ENCODE measurements at places on chromosomes 1 and 21.
A peak's percentile ranks its signal among the peaks of the same experiment; 100 is the strongest.

DNA sequence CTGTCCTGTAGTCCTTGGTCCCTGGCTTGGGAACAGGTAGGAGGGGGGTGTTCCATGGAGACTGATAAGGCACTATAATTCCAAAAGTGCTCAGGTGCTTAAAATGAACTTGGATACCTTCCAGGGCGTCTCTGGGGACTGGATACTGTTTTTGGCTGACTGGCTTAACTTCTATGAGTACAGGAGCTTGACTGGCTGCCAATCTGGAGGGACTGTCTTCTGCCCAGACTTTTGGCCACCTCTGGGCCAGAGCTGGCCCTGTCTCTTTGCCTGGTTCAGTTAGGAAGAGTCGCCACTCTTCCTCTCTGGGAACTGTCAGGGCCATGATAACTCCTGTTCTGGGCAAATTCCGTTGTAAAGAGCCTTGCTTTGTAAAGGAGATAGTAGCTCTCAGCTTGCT, 407.0 kb downstream of the TGFB2 start:
- DNase-seq: no peak

- peak; percentile 77 for DNase-seq
These were observed 67.8 kb downstream of the OBSCN start for GRCh38 chr1:228275430-228276173.

DNA sequence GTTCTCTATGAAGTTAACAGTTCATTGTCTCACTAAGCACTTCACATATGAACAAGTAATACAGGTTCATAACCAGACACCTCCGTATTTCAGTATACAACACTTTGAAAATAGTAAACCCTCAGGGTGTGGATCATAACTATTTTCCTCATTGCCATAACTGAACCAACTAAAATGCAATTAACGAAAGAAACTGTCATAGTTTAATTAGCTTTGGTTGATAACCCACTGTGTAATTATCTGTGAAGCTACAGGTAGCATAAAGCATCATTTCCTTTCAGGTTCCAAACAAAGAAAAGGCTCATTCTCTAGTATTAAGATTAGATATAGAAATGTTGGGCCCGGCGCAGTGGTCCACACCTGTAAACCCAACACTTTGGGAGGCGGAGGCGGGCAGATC, 58.5 kb downstream of the EIF4G3 start:
- DNase-seq: no peak

DNA sequence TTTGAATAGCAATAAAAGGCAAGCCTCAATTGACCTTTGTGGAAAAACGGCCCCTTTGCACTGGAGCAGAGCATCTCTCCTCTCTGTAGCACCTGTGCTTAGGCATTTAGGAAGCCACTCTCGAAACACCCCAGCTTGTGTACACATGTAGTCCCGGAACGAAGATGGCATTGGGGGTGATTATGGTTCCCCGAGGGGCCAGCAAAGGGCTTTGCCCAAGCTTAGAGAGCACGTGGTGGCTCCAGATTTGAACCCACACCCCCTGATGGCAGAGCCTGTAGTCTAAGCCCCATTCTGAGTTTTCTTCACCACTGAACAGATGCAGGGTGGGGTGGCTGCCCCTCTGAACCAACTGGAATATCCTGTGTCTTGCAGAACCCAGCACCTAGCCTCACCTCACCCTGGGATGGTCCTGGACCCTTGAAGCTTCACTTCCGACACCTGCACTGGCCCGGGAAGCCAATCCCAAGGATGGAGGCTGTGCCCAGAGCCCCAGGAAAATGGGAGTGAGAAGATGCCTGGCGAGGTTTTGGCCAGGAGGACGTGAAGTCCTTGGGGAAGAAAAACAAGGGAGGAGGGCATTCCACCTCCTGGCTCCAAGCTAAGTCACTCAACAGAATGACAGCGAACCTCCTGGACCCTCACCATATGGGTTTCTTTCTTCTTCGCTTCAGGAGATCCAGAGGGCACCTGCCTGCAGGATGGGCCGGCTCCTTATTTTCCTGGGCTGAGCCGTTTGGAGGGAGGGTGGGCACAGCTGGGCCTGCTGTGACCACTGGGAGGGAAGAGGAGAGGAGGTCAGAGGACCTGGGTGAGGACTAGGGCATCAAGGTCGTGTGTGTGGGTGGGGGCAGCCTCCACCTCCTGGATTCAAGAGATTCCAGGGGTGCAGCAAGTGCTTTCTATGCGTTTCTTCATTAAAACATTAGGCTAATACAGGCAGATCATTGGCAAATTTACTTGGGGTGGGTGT, 37.7 kb downstream of the IGFN1 start:
- no peak for DNase-seq

DNA sequence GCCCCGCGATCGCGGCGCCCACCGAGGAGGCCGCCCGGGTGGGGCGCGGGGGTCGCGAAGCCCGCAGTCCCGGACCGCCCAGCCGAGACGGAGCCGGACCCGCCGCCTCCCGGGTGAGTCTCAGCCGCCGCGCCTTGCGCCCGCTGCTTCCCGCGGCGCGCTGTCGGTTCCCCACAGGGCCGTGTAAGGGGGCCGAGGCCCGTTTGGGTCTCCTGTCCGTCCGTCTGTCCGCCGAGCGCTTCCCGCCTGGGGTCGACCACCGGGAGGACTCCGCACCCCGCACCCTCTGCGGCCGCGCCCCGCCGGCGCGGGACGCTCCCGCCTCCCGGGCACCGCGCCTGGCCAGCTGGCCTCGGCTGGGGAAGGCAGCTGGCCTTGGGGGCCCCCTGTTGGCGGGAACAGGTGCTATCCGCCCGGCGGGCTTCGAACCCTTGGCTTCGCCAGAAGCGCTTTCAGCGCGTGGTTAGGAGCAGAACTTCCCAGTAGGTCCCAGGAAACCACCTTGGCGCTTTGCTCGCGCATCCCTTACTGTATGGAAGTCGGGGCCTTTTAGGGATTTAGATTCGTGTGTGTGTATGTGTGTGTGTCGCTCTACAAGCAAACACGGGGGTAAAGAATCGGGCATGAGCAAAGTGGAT, 414 bp downstream of the TMEM51 start:
- DNase-seq: peak; percentile 68

- no peak for DNase-seq
These were observed 4.7 kb downstream of the CHI3L1 start for GRCh38 chr1:203181586-203182386.

- DNase-seq: no peak
These were observed 36.5 kb downstream of the MACO1 start for GRCh38 chr1:25467193-25467592.

DNA sequence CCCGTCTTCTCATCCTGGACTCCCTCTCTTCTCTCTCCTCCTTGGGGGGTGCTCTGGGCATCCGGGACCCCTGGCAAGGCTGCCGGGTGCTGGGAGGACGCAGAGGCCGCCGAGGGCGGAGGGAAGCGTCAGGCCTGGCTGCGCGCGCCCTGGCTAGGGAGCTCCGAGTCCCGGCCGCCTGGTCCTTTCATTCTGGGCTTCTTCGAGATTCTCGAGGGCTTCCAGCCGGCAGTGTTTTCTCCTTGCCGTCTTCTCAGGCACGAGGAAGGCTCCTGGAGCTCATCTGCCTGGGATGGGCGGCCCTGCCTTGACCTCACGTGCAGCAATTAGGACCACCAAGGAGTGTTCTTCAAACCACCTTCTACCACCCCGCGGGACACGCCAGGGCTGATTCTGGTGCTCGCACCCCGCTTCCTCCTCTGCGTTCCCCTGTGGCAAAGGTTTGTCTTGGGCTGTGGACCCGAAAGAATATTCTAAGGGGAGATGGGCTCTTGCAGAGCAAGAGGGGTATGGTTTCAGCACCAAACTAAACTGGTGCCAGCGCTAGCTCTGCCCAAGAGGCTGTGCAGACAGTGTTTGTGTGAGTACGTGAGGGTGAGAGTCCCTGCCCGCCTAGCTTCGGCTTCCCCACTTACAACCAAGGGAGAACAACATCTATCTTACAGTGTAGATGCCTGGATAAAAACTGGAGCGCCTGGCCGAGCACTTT, 36.5 kb downstream of the PIK3CD start:
- peak; percentile 23 for DNase-seq

DNA sequence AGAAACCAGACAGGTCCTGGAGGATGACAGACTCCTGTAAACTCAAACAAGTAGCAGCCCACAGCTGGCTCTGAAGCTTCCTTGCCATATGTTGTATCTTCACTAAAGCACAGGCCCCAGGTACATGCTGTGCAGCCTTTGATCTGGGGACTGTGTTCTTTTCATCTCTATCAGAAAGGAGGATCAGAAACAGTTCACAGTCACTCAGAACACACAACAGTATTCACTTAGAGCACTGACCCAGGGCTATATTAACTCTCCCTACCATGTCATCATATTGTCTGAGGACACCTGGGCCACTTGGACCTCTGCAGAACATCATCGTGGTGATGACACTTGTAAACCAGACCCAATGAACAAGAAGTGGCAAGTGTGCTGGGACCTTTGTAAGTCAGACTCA, 222.0 kb downstream of the SETD4 start:
- DNase-seq: no peak

GRCh38 chr1:207868251-207868773, 42.6 kb downstream of the CD34 start:
- no peak for DNase-seq

- peak; percentile 36 for DNase-seq
These were observed 703 bp downstream of the PUM1 start for GRCh38 chr1:31064718-31065309.

GRCh38 chr1:111821121-111821745, 65.5 kb downstream of the DDX20 start:
- DNase-seq: no peak

DNA sequence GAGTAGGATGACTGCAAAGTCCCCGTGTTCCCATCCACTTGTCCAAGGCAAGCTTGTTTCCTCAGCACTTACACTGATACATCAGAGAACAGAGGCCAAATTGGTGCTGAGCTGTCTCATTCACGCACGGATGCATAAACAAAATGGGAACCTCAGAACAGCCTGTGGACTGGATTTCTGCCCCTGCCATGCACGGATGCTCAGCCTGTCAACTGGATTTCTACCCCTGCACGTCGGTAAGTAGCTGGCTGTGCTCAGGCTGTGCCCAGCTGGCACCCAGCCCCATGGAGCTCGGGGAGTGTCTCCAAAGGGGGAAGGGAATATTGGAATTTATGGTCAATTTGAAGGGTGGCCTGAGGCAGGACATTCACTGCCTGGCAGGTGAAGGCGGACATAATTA, 40.8 kb upstream of the TMPRSS2 start:
- no peak for DNase-seq

DNA sequence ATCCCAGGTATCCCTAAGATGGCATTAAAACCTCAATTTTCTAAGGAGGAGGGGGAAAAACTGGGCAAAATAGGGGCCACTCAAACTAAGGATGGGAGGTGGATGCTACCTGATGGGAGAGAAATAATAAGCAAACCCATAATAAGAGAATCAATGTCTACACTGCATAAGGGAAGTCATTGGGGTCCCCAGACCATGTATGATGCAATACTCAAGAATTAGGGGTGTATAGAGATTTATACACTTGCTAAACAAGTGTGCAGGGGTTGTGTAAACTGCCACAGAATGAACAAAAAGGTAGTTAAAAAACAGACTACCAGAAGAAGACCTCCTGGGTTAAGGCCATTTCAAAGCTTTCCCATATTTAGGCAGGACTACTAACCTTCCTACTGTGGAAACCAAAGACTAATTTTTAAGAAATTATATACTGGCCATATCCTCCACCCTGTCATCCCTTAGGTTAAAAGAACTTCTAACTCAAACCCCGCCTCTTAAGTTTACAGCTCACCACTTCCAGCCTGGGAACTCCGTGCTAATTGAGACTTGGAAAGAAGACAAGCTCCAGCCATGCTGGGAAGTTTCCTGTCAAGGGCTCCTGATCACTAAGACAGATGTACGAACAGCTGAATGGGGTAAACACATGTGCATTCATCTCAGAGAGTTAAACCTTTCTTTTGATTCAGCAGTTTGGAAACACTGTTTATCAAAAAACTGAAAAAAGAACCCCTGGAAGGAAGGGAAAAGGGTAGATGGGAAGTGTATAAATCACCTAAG, 64.4 kb upstream of the TLR5 start:
- DNase-seq: no peak

GRCh38 chr1:201711811-201712210, 117.1 kb upstream of the IPO9 start:
- no peak for DNase-seq

DNA sequence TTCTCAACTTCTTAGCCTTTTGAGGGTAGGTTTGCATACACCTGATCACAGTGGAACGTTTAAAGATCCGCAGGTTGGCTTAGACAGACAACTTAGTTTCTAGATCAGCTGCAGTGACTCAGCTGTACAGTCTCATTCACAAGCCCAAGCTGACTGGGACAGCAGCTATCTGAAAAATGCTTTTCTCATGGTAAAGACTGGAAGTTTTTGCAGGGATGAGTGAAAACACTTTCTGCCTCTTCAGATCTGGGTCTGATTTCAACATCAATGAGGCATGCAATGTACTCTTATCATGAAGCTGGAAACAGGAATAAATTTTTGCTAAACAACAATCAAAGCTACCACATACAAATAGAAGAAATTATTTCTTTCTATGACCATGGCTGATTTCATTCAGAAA, 61.1 kb upstream of the PTBP2 start:
- no peak for DNase-seq

DNA sequence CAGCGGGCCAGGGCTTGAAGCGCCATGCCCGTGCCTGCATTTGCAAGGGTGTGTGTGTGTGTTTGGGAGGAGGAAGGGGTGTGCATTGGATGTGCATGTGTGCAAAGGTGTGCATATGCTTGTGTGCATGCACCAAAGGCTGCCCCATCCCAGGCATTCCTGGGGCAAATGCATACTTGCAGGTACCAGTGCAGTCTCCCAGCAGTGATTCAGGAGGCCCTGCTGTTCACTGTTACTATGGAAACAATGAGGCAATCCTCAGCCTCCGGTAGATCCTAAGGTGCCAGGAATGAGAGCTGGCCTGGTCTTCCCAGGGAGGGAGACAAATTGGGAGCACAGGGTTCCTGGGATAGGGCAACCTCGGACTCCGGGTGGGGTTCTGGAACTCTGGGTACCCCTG, 7.5 kb upstream of the FNDC5 start:
- DNase-seq: no peak

GRCh38 chr1:112882271-112882744, 73.7 kb downstream of the SLC16A1 start:
- no peak for DNase-seq

GRCh38 chr1:162380061-162380846, 1.3 kb upstream of the C1orf226 start:
- DNase-seq: no peak

- no peak for DNase-seq
These were observed 33.5 kb downstream of the ASH1L start for GRCh38 chr1:155529109-155529508.

GRCh38 chr1:54643736-54644135, 2.1 kb downstream of the MROH7 start:
- DNase-seq: no peak

DNA sequence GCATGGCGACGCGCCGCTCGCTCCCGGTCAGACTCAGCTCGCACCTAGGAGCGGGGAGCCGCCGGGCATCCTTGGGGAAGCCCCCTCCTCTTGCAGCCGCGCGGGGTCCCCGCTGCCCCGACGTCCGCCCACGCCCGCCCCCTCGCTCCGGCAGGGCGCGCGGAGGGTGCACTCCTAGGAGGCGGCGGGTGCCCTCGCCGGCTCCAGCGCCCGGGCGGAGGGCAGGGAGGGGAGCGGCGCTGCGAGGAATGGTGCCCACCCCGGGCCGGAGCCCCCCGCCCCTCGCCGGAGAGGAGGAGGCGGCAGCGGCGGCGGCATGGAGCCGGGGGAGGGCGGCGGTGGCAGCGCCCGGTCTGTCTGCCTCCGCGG, 488 bp downstream of the FAM78B start:
- DNase-seq: peak; percentile 1

- DNase-seq: no peak
These were observed 49.9 kb downstream of the TRPM2 start for GRCh38 chr21:44403106-44404020.

GRCh38 chr1:111720977-111721786, 18.0 kb downstream of the INKA2 start:
- no peak for DNase-seq

Measured in neural crest cell (in vitro differentiated cells).